ENCODE measurements at places on chromosomes 6 and 20.

- no peak for DNase-seq
Observed at GRCh38 chr6:138830248-138830647, 34.4 kb downstream of the ECT2L start.

DNA sequence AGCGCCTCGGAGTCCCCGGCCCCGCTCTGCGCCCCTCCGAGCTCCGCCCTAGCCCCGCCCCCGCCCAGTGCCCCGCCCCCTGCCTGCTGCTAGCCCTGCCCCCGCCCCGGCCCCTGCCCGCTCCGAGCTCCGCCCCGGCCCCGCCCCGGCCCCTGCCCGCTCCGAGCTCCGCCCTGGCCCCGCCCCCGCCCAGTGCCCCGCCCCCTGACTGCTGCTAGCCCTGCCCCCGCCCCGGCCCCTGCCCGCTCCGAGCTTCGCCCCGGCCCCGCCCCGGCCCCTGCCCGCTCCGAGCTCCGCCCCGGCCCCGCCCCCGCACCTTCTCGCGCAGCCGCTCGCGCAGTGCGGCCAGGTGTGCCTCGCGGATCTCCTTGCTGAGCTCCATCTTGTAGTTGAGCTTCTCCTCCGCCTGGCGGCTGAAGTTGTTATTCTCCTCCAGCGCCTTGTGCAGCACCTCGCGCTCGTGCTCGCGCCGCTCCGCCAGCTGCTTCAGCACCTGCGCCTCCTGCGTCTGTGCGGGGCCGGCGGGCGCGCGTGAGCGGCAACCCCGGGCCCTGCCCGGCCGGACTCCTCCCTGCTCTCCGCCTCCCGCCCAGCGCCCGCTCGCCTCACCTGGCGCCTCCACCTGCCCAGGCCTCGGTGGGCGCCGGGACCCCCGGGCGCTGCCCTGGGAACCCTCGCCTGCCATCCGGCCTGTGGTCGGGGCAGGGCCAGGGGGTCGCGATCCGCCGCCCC is 11.3 kb downstream of the STMN3 start:
- no peak for DNase-seq

- no peak for DNase-seq
Observed at GRCh38 chr20:59565768-59566461, 38.4 kb upstream of the PHACTR3 start.

DNA sequence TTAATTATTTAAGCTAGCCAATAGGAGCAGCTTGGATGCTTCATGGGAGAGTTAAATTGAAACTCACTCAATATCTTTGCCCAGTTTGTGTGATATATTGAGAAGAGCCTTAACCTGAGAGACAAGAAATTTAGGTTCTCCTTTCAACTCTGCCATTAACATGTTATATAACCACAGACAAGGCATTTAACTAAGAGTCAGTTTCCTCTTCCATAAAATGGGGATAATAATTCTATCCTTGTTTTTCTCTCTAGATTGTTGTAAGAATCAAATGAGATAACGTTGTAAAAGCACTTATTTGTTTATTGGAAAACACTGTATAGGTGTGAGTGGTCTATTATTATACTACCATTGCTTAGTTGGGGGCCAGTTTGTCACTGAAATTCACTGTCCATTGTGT is 7.8 kb downstream of the ACSS2 start:
- DNase-seq, result no peak

DNA sequence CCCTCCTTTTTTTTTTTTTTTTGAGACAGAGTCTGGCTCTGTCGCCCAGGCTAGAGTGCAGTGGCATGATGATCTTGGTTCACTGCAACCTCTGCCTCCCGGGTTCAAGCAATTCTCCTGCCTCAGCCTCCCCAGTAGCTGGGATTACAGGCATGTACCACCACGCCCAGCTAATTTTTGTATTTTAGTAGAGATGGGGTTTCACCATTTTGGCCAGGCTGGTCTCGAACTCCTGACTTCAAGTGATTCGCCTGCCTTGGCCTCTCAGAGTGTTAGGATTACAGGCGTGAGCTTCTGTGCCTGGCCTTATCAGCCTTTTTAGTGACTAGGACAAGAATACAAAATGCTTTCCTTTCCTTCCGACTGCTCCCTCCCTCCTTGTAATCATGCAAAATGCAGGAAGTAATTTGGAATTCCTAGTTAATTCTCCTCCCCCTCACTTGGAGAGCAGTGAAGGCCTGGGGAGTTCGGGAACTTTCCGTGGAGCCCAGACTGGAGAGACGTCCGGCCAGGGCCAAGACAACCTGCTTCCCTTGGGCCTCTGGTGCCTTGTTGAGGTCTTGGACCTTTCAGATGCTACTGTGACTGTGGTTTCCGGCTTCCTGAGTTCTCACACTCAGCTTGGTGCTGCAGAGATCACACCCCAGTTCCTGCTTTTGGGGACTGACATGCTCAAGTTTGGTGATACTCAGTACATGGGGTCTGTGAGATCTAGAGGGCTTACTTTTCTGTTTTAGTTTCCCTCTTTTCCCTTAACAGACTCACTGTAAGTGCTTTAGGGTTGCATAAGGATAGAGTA is 3.9 kb upstream of the PHF20 start:
- no peak for DNase-seq

GRCh38 chr6:128712898-128713297 is 170.0 kb upstream of the LAMA2 start:
- DNase-seq, result no peak

GRCh38 chr6:47733879-47734558 is 35.6 kb downstream of the ADGRF4 start:
- no peak for DNase-seq
